ENCODE measurements at places on chromosomes 5 and 9.

- peak; percentile 33 for DNase-seq
Observed at GRCh38 chr5:14665101-14665822, 744 bp downstream of the OTULIN start.

DNA sequence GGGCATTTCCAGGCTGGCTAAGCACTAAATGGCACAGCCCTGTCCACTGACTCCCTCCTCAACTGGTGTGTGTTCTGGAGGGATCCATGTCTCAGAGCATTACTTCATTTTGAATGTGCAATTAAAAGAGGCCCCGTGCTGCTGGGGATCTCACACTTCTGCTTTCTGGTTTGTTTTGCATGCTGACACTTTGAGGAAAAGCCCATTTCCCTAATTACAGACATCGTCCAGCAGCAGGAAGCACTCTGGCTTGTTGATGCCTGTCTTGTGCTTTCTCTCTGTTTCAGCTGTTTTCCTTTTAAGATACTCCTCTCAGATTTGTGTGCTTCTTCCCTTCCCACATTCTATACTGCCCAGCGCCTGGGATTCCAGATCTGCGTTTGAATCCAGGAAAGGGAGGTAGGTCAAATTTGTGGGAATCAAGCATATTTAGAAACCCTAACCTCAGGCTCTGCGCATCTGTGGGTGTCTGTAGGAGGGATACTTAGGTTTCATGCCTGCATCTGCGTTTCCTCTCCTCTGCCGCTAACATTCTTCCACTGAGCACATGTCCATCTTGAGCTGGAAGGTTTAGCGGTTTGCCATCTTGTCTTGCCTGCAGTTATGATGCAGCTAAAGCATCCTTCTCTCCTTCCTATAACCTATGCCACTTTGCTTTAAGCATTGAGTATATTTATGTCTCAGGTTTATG, 25.7 kb downstream of the SYK start:
- DNase-seq: no peak

DNA sequence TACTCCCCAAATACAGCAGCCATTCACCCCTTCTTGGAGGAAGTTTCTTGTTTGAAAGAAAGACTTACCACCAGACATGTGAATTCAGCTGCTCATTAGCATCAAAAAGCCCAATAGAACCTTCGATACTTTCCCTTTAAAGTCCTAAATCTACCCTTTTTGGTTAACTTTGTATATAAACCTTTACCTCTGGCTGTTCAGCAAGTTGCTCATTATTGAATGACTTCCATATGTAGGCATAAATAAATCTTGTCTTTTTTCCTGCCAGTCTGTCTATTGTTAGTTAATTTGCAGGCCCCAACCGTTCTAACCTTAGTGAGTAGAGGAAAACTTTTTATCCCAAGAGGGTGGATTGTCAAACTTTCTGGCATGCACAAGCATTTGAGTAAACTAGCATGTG, 27.9 kb upstream of the FBXL17 start:
- DNase-seq: no peak

DNA sequence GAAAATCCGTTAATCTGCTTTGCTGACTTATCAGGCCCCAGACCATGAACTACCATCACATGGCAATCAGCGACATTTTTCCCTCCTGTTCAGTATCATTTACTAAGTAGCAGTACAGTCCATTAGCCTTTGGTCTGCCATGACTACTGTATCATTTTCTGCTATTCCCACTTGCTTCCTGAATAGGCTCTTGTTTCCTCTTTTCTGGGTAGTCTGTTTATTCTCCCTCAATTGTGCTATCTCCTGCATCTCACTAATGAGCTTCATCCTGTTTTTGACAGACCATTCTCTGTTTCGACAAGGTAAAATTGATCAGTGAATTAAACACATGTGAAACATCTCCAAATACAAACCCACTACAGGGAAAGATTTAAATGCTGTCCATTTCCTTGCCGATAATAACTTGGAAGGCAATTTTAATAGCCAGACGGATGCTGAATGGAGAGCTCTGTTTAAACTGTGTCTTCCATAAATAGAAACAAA, 263.5 kb upstream of the ANKRD55 start:
- DNase-seq: no peak

GRCh38 chr9:132945186-132946130, 1.0 kb upstream of the TSC1 start:
- DNase-seq: no peak

DNA sequence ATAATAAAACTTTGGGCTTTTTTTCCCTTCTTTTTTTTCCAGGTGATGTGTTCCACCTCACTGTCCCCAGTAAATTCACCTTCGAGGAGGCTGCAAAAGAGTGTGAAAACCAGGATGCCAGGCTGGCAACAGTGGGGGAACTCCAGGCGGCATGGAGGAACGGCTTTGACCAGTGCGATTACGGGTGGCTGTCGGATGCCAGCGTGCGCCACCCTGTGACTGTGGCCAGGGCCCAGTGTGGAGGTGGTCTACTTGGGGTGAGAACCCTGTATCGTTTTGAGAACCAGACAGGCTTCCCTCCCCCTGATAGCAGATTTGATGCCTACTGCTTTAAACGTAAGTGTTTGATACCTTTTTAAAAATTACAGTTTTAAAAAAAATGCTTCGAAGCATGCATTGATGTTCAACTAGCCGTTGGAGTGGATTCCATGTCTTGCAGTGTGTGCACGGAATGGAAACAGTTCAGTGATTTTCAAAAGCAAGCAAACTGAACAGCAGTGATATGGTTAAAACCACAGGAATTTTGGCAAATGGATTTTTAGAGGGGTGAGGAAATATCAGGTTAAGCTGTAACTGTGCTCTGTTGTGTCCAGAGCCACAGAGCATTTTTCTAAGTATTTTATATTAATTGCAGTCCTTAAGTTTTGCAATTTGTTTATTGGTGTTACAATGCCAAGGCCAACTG, 40.7 kb downstream of the VCAN start:
- no peak for DNase-seq

DNA sequence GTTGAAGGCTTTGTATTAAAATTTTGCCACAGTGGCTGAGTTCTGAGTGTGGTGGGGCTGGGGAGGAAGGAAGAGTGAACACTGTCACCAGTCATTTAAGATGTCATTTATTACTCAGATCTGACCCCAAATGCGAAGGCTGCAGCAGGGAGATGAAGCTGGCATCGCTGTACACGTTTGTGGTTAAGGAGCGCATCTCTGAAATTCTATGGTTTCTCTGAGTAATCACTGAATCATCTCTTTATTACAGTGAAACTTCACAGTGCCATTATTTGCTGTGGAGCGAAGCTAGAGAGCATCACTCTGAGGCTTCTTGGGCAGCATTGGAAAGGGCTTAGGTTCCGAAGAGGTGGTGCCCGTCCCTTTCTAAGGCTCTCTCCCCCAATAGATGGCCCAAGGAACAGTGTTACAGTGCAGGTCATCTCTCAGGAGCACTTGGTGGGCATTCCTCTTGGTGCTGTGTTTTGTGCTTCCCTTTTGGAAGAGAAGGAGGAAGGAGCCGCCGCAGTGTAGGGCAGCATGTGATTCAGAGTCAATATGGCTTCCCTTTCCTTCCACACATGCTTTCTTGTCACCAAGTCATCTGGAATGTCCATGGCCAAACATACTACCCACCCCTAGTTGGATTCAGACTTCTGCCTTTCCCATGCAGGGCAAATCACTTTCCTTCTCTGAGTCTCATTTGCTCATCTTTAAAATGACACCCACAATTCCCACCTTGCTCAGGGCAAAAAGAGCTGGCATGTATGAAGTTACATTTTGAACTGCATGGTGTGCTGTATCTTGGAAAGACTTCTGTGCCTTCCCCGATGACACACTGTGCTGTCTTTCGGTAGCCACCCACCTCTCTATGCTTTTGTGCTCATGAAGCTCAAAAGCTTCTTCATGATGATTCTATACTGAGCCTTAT, 9.3 kb upstream of the TEX48 start:
- DNase-seq: peak; percentile 80

GRCh38 chr9:88379352-88379751, 8.9 kb upstream of the SPIN1 start:
- no peak for DNase-seq

All from AG08396 (cell line).